ENCODE measurements at places on chromosomes 5 and 9.
A peak's percentile ranks its signal among the peaks of the same experiment; 100 is the strongest.

GRCh38 chr5:124420952-124421351, 325.5 kb downstream of the ZNF608 start:
- no peak for DNase-seq

GRCh38 chr9:101458963-101459631, 23.5 kb upstream of the ALDOB start:
- DNase-seq, result peak; percentile 74

DNA sequence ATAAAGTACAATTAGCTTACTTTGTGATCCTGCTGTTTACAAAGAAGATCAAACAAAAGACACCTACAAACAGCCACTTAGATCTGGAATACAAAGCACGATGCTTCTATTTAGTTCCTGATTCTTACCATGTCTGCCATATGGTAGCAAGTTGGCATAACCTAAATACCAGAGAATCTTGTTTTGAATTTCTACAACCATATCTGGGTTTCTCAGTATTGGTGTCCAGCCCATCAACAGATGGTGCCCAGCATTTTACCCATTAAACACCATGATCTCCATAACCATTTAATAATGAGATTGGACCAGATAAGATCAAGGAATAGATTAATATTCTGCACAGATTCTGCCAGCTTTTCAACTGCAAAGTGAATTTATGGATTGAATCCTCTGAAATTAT, 29.8 kb downstream of the SLC24A2 start:
- DNase-seq, result peak; percentile 37

GRCh38 chr9:4422495-4422894, 67.8 kb upstream of the SLC1A1 start:
- no peak for DNase-seq

DNA sequence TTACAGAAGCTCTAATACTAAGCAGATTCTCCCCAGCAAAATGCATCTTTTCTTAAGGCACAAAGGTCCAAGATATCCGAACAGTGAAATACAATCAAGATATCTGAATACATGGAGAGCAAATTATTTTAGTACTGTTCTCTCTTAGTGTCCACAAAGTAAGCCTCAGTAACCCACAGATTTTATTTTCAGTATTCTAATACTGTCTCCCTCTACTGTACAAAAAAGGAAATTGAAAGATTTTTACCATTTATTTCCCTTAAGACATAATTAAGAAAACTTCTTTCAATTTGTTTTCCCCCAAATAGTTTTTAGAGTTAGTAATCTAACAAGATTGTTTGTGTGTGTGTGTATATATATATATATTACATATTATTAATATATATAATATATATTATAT, 24.7 kb upstream of the NOL6 start:
- DNase-seq, result no peak

GRCh38 chr9:108535526-108535925, 320.3 kb downstream of the ACTL7B start:
- DNase-seq, result no peak

- no peak for DNase-seq
These were observed 22.0 kb upstream of the ARHGEF28 start for GRCh38 chr5:73603998-73604397.

- no peak for DNase-seq
These were observed 1.2 kb downstream of the FNBP1 start for GRCh38 chr9:130041648-130042405.

GRCh38 chr9:93306081-93306480, 122.1 kb downstream of the WNK2 start:
- DNase-seq, result no peak

DNA sequence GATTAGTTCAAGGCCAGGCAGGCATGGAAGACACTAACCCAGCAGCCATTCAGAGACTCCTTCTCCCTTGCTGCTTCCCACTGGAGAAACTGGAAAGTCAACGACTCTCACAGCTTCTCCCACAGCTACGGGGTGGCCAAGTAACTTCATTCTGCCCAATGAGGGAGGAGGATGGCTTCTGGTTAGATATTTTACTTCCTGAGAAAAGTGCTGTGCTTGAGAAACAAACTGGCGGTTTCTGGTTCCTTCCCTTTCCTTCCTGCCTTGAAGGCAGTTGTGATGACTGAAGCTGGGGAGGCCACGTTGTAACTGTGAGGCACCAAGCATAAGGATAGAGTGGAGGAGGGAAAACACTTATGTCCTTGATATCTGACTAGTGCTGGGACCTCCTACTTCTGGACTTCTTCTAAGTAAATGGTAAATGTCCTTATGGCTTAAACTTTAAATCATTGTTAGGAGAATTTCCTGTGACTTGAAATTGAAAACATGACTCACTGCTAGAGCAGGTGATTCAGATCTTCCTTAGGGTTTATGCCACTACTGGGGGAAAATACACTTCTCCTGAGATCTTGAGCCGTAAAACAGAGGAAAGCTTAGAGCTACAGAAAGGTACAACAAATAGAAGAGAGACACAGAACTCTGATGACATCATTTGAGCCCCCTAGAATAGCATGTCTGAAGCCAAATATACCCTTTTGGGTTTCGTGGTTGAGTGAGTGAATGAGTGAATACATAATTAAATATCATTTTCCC, 3.1 kb upstream of the GNPDA1 start:
- DNase-seq, result no peak

GRCh38 chr5:19891658-19892057, 96.3 kb downstream of the CDH18 start:
- DNase-seq, result no peak

DNA sequence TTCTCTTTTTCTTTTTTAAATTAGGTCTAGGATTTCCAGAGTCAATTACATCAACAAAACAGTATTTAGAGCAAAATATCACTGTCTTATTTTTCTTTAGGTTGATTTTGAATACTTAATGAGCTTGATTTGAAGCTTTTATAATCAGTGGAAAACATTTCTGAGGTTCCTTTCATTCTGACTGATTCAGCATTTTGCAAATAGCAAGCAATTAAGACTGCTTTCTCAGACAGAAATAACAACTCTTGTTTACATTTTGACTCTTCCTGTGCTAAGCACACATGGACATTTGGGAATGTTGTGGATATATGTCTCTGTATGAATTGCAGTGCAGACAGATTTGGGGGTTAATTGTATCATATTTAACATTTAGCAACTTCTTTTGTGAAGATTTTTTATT, 22.2 kb upstream of the MCCC2 start:
- DNase-seq, result no peak

- DNase-seq, result no peak
These were observed 490.3 kb downstream of the ARHGEF28 start for GRCh38 chr5:74116266-74116665.

GRCh38 chr5:115571441-115571878, 26.9 kb upstream of the FEM1C start:
- no peak for DNase-seq

- no peak for DNase-seq
These were observed 595.2 kb downstream of the RAB3C start for GRCh38 chr5:59178071-59178470.

GRCh38 chr5:16812448-16812847, 123.6 kb downstream of the MYO10 start:
- no peak for DNase-seq

- DNase-seq, result no peak
These were observed 37.0 kb upstream of the SYNPO start for GRCh38 chr5:150603491-150603890.

- no peak for DNase-seq
These were observed 12.5 kb upstream of the FOXE1 start for GRCh38 chr9:97840521-97840920.

DNA sequence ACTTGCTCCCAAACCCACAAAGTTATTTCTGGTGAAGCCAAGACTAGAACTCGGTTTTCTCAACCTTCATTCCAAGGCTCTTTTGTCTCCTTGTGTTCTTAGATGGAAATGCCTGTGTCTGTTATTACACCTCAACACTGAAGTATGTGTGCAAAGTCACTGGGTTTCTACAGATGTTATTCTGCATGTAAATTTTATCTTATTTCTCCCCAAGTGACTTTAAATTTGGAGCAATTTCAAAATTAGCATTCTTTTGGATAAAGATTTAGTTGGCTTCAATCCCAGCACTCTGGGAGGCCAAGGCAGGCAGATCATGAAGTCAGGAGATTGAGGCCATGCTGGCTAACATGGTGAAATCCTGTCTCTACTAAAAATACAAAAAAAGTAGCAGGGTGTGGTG, 104.4 kb upstream of the GNA14 start:
- DNase-seq, result no peak

DNA sequence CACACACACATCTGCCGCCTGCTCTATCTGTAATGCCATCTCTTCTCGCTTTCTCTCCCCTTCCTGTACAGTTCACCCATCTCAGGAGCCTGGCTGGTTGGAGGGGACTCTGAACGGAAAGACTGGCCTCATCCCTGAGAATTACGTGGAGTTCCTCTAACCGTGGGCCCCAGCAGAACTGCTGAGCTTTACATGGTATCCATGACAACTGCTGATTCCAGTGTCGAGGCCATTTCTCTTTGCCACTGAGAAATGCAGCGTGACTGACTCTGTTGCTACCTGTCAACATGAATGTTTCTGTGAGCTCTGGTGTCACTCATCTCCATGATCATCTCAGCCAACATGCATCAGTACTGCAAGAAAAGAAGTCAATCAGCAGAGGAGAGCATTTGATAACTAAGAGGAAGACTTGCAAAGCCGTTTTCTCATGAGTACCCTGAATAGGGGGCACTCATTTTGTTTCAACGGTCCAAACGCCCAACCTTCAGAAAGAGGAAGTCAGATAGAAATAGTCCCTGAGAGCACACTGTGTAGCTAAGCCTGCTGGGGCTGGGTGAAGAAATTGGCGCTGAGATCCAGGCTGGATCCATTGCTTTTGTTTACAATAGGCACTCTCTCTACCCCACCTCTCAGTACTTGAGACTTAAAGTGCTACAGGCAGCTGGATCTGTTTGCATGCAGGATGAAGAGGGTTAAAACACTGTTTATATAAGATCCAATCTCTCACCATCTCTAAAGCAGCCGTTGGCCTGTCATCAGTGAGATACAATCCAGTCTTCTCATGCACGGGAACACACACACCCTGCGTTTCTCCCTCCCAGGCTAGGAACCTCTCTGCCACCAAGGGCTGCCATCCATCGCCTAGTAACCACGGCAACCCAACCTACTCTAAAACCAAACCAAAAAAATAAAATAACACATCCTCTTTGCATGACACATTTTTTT, 180.9 kb downstream of the NR3C1 start:
- DNase-seq, result peak; percentile 56

DNA sequence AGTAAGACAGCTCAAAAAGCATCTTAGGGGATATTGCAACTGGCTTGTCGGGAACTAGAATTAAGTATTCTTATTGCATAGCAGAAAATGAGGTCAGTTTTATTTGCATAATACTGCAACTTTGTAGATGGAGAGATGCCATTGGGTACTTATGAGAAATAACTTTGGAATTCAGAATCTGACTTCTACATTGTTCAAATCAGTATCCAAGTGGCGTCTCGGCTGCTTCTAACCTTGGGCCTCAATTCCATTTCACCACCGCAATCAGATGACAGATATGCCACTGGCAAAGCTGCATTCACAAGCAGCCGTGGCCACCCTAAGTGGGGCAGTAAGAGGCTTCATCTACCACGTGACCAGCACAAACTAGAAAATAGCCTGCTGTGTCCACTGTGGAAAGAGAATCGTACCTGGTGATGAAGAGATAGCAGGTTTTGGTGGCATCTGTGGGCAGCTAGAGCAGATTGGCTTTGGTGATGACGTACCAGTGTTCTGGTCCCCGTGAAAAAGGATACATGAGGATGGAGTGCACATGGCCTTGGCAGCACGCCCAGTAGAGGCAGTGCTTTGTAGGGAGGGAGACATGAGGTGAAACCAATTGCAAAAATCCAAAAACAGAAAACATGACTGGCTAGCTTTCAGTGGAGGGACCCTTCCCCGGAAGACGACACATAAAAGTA, 116.6 kb downstream of the KLHL3 start:
- peak; percentile 40 for DNase-seq

- DNase-seq, result peak; percentile 74
These were observed 139.8 kb downstream of the ELAVL2 start for GRCh38 chr9:23686257-23686656.

- DNase-seq, result no peak
These were observed 16.2 kb upstream of the MED10 start for GRCh38 chr5:6394429-6395101.

DNA sequence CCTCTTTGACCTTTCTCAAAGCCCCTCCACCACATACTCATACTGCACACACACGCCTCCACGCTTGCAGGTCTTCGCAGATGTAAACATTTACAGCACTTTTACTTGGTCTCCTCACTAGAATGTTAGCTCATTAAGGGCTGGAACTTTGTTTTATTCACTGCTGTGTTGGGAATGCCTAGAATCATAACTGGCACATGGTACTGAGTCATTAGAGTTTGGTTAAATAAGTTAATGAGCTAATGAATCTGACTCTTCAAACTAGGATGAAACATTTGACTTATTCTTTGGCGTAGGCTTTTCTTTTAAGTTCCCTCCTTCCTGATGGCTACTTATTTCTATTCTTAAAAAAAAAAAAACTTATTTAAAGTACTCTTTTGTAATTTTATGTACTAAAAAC, 28.9 kb downstream of the MAN2A1 start:
- no peak for DNase-seq

DNA sequence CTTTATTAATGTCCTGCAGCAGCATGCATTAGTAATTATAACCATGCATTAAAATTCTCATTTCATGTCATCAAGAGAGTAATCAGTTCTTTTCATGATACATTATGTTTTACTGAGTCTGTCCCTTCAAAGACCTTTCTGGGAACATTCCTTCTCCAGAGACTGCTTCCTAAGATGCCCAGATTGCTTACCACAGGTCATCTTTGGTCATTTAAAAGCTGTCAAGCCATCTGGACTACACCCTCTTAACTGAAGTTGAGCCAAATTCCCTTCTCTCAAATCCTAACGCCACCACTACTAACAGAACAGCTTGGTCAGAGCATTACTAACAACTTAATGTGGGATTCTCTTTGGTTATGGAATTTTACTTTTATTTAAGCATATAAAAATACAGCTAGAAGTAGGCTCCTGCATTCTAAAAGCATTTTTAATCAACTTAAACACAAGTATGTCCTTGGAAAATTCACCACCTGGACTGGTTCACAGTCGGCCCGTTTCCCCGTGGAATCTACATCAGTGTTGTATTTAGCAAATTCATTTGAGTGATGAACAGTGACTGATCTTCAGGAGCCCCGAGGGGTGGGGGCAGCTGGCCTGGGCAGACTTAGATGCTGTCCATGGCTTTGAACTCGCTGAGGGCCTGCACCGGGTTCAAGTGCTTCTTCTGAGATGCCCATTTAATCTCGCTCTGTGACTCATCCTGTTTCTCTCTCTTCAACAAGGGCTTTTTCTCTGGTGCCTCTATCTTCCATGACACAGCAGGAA, 92.8 kb upstream of the CCDC112 start:
- peak; percentile 21 for DNase-seq

- peak; percentile 7 for DNase-seq
These were observed 38.1 kb upstream of the TUSC1 start for GRCh38 chr9:25716220-25716872.

Data from DMS 273 treated with DMSO at 0.1 percent for 48 hours (cell line).